AG08395 (cell line): ENCODE measurements at places on chromosomes 4 and X.

DNA sequence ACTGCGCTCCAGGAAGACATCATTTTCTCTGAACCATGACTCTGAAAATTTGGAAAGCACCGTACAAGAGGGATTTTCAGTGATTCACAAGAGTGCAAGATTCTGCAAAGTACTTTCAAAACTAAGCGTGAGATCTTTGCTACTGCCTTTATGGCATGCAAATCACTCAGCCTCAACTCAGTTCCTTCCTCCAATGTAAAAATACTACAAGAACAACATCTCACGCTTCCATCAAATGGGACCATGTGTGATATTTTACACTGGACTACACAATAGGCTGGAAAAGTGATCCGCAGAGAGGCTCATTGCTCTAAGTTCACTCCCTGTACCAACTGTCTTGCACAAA lies 674 bp upstream of the IL15 start:
- DNase-seq, result no peak

GRCh38 chr4:146340798-146341197 lies 126.5 kb downstream of the REELD1 start:
- peak; percentile 24 for DNase-seq

- DNase-seq, result peak; percentile 3
Observed at GRCh38 chr4:14783011-14783877, 219.0 kb upstream of the CPEB2 start.

- DNase-seq, result no peak
Observed at GRCh38 chr4:133593764-133594163, 444.7 kb downstream of the PCDH10 start.

GRCh38 chr4:109169170-109169569 lies 133.3 kb downstream of the COL25A1 start:
- DNase-seq, result no peak

- DNase-seq, result no peak
Observed at GRCh38 chr4:150938417-150938816, 76.7 kb downstream of the LRBA start.

- DNase-seq, result no peak
Observed at GRCh38 chrX:6959006-6959405, 188.5 kb upstream of the STS start.
